ENCODE measurements at places on chromosomes 2 and 18.
A peak's percentile ranks its signal among the peaks of the same experiment; 100 is the strongest.

DNA sequence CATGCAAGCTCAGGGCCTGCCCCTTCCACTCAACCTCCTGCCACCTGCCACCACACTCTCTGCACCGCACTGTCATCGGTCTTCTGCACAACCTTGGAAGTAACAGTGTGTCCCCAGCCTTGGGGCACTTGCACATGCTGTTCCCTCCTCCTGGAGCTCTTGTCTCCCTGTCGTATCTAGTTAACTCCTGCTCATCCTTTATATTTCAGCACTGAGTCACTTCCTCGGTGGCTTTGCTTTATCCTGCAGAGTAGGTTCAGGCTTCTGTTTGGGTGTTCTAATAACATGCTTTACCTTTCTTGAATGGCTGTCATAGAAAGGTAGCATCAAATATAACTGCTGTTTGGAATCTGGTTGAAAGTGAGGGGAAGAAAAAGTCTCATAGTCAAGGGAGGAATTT, 25.3 kb downstream of the PAX8 start:
- no peak for DNase-seq

DNA sequence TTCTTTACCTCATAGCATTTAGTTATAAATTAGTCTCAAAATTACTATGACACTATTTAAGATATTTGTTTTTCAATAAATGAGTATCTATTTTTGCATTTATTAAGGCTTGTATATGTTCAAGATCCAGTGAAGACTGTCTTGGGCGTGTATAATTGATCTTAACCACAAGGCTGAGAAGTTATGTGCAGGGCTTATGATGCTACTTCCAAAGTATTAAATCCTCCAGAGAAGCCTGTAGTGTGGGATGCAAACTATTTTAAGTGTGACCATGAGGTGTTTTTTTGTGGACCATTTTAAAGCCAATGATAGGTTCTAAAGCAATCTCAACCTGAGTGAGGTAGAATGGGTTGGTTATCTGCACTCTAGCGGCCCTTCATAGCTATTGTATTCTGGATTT, 219.9 kb downstream of the ZNF407 start:
- no peak for DNase-seq

GRCh38 chr18:50097702-50098101, 97.2 kb downstream of the MYO5B start:
- DNase-seq, result no peak

DNA sequence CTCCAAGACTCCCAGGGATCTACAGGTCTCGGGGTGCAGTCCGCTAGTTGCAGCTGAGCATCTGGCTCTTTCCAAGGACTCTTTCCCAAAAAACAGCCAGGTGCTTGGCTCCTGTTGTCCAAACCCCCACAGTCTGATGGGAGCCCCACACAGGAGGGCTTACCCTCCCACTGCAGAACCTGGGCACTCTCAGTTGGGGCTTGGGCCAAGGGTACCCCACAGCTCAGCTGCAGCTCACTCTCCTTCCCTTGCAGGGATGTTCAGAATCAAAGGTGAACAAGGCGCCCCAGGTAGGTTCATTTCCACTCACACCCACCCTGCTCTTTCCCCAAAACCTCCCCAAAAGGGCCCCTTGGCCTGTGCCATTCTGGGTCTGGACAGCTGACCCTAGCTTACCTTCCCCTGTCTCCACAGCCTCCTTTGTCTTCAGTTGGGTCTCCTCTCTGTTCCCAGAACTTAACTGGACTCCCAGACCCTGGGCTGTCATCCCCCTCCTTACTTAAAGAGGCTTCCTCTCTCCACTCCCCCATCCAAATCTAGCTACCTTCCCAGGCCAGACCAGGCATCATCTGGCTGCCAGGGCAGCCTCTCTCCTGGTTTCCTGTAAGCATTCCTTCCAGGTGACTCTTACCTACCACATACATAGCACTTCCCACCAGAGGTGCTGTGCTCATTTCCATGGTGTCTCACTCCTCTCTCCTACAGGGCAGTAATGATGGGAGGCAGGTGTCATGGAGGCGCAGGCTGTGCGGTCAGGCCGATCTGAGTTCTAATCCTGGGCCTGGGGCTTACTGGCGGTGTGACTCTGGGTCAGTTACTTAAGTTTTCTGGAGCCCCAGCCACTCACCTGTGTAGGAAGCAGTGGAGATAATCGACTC, 29.5 kb downstream of the MARCO start:
- no peak for DNase-seq

GRCh38 chr2:231063347-231063746, 6.7 kb downstream of the PSMD1 start:
- no peak for DNase-seq

DNA sequence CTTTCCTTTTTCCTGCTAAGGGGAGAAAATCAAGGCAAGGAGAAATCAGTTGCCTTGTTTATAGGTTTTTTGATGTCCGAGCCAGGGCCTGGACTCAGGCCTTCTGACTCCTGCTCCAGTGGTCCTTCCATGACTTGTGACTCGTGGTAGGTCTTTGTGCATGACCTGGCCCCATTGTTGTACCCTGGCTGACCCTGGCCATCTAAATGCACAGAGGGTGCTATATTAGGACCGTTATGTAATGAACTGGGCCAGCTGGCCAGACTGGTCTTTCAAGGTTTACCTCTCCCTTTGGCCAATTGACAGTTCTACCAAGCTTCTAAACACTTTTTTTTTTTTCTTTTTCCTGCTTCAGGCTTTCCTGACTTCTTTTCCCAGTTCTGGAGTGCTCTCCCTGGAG, 81.1 kb downstream of the SETBP1 start:
- no peak for DNase-seq

DNA sequence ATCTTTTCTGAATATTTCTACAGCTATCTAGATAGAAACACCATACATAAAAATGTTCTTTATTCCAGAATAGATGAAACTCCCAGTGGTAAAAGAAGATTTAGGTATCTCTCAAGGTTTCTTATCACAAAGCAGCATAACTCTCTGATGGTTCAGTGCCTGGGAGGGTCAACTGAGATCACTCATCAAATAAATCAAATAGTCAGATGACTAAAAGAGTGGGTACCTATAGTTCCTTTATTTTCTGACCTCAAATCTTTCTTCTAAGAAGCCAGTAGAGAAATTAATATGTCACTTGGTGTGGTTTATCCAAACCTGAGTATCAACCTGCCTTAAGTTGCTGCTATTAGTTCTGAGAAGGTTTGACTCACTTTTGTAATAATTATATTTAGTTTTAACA, 120.9 kb downstream of the TMEFF2 start:
- no peak for DNase-seq

- DNase-seq, result no peak
Observed at GRCh38 chr18:11886577-11887110, 21.5 kb downstream of the MPPE1 start.

- DNase-seq, result peak; percentile 52
Observed at GRCh38 chr2:231900486-231900942, 25.7 kb downstream of the NPPC start.

- no peak for DNase-seq
Observed at GRCh38 chr2:118091140-118091478, 2.8 kb downstream of the INSIG2 start.

DNA sequence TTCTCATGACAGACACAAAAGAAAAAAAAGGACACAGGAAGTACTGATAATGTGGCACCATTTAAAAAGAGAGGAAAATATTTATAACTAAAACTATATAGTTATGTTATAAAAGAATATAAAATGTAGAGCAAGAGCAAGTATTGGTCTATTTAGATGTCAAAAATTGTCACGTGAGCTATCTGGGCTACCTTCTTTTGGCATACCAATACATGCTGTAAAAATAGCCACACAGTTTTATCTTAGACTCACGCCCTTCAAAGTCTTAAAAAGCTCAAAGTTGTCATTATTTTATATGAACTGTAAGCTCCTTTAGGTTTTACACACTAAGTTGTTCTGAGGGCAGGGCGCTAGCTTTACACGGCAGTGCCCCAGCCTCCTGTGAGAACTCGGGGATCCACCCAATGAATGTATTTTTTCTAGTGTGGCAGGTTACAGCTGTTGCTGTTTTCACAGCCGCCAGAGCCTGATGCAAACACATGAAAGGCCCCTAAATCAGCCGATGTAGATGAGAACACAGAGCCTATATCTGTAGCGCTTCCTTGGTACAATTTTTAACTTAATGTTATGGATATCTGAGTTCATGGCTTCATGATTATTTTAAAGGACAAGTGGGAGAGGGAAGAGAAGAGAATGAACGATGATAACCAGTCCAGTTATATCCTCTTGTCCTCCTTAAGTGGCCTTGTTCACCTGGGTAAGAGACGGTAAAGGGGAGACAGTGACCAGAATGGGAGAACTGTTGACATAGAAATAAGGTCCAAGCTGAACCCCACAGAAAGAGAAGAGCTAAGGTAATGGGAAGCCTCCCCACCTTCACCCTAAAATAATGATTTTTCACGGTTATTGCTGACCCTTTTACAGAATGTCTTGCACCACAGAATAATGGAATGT, 130.8 kb downstream of the CACNB4 start:
- no peak for DNase-seq

- DNase-seq, result no peak
Observed at GRCh38 chr2:161415034-161415986, 787 bp upstream of the TBR1 start.

- DNase-seq, result no peak
Observed at GRCh38 chr2:158779621-158780020, 15.5 kb upstream of the DAPL1 start.

GRCh38 chr2:110650346-110650745, 27.5 kb downstream of the BUB1 start:
- peak; percentile 77 for DNase-seq

DNA sequence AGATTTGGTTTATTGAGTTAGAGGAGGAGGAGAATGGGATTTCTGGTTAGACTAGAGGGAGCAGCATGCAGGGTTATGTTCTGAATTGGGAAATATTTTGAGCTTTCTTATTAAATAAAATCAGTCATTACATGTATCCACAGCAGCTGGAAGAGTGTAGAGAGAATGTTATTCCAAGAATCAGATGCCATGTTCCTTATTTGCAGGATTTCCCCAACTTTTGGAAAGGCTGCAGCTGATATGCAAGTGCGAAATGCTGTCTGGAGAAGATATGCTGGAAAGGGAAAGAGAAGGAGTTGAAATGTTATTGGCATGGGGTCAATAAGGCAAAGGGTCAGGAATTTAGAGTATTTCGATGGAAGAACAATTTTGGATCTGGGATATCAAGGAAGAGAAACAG, 255.8 kb downstream of the MTX2 start:
- DNase-seq, result no peak

DNA sequence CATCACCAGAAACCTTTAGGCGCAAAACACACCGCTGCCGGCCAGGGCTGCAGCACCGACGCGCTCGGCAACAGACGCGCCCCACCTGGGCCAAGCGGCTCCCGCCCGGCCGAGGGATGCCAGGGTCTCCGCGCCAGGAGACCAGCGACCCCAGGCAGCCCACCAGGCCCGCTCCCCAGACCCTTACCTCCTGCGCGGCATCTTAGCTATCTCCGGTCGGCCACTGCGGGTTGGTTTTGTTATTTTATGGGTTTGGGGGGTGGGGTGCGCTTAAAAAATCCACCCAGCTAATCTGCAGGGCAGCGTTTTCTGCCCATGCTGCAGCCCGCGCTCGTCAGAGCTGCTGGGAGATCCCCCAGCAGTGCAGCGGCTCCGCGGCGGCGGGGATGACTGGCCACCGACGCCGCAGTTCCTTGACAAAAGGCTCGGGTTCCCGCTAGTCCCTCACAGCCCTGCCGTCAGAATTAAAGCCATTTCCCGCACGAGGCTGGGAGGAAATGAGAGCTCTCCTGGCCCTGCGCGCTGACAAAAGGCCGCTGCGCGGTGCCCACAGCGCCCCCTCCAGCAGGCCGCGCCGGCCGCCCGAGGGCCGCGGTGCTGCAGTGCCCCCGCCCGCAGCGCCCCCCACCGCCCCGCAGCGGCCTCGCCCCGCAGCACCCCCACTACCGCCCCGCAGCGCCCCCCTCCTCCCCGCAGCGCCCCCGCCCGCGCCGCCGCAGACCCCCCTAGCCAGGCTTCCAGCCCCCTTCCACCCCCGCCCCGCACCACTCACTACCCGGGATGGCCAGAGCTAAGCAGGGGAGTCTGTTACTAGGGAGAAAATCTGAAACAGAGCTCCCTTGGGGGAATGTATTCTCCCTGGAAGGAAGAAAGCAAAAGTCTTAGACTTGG, at the start of gene ADD2:
Gene ADD2 (minus strand): TSS at position 502 of the 891 bp plus-strand sequence. CDS start 61,792 bp downstream, outside the sequence.
- peak; percentile 31 for DNase-seq

- DNase-seq, result no peak
Observed at GRCh38 chr18:63725682-63726480, 23.1 kb downstream of the SERPINB11 start.

DNA sequence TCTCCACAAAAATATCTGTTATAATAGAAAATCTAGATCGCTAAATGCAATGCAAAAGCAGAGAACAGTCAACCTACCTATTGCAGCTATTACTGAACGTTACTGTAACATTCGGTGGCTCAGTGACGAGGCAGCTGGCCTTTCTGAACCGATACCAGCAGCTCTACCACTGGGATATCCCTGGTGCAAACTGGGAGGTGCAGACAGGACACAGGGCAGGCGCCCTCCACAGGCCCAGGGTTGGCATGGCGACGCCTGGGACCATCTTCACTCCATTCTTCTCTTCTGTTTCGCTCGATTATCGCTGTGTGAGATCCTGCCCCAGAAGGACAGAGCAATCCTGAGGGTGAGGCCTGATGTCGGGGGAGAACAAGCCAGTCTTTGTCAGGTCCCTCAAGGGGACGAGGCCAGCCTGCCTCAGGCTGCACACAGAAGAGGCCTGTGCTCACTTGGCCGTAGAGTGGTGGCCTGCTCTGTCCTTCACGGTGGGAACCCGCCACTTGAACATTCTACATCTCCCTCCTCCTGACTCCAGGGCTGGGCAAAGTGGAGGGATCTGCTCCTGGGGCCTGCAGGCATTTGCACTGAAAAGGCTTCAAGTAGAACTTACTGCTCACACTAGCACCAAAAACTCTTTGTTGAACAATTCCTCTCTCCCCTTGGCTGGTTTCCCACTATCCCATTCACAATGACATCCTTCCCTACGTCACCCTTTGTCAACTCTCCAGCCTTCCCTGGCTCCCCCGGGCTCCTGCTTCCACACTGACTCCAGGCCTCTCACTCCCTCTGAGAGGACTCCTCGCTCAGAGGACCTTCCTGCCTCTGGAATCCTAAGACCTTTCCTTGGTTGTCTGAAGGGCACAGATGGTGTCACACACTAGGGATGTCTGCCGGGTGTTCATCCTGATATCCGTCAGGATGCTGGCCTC, 49.7 kb downstream of the CYRIA start:
- peak; percentile 88 for DNase-seq

GRCh38 chr2:229856413-229856812, 65.4 kb downstream of the TRIP12 start:
- DNase-seq, result no peak

GRCh38 chr2:12556762-12557161, 160.0 kb upstream of the TRIB2 start:
- no peak for DNase-seq

- DNase-seq, result no peak
Observed at GRCh38 chr2:128589681-128590080, 271.0 kb upstream of the HS6ST1 start.

DNA sequence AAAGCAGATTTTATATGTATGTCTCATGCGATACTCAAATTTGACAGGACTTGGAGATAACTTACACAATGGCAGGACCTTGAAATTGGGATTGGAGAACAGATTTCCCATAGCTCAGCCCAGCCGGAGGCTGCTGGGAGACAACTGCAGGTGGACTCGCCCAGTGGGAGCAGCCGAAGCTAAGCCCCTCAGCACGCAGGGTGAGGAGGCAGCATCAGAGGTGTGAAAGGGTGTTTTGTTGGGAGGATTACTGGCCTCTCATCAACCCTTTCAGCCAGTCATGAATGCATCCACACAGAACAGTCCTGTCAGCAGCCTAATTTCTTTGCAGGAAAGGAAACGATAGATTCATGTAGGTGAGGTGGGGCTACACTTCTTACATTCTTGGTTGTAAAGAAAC, 110.4 kb upstream of the DYNAP start:
- no peak for DNase-seq
